ENCODE measurements at places on chromosomes 3 and 15.

DNA sequence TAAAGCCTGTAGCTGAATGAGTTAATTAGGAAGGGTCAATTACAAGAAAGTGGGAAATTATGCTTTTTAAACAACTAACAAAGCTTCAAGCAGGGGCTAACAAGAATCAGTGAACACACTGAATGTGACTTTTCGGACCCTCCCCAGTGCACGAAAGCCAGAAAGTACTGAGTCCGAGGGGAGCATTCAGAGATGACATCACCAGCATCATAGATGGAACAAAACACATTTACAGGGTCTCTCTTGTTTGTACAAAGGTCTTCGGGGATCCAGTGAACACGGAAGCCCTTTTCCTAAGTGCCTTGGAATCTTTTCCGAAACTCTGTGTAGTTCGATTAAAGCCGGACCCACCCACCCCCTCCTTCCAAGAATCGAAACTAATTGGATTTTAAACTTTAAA is 829 bp downstream of the DCP1A start:
- DNase-seq: peak; percentile 33

- no peak for DNase-seq
Observed at GRCh38 chr15:83919319-83919830, 265.5 kb downstream of the ADAMTSL3 start.

GRCh38 chr3:115693868-115694267 is 70.6 kb downstream of the GAP43 start:
- DNase-seq: no peak

GRCh38 chr3:176663837-176664831 is 533.1 kb downstream of the TBL1XR1 start:
- no peak for DNase-seq

DNA sequence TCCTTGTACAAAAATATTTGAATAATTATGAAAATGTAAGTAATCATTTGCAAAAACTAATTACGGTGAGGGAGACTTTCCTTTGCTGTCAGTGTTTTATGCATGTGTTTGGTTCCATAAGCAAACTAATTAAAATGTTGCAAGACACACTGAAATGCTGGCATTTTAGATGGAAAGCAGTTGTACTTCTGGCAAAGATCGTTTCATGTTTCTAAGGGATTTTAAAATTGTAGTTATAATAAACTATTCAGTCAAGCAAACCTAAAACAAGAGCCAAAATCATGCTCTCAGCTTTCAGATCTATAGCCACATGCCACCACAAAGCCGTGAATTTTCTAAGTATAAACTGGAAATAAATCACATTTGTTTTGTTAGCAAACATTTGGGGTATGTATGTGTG is 240.1 kb upstream of the ZNF385D start:
- no peak for DNase-seq

DNA sequence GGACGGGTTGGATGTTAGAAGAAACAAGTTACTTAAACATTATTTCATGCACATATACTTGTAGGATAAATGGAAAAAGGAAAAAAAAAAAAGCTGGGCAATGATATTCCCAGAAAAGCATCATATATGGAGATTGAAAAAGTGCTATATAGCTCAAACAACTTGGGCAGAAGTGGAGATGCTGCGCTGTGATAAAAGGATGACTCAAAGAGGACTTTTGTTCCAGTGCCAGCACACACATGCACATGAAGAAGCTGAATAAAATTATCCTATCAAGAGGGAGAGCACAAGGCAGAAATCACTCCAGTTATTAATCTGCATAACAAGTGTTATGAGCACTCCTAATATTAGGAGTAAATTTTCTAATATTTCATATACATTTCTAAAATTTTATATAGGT is 30.9 kb downstream of the FRMD4B start:
- DNase-seq: no peak

- DNase-seq: no peak
Observed at GRCh38 chr15:100665570-100665969, 63.2 kb downstream of the ASB7 start.

- DNase-seq: no peak
Observed at GRCh38 chr3:72426618-72427397, 421.4 kb downstream of the SHQ1 start.

DNA sequence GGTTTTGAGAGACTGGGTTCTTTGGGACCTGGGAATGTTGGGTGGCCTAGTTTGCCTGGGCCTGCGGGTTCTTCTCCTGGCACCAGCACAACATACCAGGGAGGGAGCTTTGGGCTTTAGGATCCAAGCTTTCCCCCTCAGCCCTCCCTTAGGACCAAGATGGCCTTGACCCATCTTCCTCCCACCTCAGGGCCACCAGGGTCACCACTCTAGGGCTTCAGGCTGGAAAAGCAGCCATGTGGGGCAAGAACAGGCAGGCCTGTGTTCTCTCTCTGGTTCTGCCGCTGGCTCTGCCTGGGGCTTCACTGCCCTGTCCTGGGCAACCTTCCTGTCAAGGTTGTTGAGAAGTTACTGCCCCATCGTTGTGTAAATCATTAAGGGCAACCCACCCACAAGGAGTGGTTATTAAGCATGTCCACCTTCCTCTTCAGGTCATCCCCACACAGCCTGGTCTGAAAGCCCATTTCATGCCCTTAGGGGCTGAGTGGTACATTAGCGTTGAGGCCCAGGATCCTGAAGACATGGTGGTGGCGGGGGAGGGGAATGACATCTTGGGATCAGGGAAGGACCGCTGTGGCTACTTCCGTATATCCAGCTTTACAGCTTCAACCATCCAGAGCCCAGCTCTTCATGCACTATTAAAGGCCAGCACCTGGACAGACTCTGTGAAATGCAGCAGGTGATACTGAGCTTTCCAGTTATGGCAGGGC is 652 bp downstream of the DUOX1 start:
- DNase-seq: no peak

DNA sequence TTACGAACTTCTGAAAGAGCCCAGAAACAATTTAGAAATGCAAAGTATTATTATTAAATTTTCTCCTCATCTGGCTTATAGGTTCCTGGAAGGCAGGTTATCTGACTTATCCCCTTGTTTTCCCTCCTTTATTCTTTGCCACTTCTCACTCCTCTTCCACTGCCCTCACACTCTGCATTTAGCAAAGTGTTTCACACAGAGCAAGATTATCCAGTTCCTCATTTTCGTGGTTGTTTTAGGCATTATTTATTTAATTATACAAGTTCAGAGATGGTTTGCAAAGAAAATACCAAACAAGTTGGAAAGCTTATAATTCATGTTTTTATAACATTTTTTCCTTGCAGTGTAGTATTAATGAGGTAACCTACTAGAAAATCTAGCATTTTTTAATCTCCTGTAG is 544.9 kb downstream of the NSUN3 start:
- no peak for DNase-seq

GRCh38 chr3:44510000-44510368 is 32.5 kb upstream of the ZNF445 start:
- DNase-seq: no peak

Measured in CD4-positive, alpha-beta memory T cell (primary cell).